ENCODE measurements at places on chromosomes 12 and 14.
A peak's percentile ranks its signal among the peaks of the same experiment; 100 is the strongest.

DNA sequence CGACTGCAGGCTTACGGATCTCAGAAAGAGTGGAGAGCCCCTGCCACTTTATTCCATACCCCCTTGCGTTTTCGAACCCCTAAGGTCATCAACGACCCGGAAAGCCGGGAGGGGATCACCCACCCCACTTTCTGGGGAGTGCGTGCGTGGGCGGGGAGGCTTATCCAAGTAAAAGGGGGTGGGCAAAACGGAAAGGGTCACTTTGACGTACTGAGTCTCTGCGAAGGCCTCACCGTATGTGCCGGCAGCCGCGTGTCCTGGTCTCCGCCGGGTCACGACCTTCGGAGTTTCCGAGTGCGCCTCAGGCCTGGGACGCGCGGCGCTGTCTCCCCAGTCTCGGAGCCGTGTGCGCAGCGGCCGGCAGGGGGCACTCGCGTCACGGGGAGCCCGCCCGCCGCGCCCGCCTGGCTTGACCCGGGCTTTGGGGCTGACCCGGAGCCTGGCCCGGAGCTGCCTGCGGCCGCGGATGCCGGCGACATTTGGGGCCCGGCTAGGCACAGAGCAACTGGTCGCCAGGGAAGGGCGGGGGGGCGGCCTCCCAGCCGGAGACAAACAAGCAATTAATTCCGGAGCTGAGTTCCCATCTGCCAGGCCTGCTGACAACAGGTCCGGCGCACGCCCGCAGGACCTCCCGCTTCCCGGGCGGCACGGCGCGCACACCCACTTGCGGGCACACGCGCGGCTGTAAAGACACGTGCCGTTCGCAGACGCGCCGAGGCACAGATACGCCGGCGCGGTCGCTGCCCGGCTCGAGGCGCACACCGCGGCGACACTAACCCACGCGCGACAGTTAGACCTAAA is 890 bp upstream of the KIF26A start:
- peak; percentile 48 for DNase-seq

- no peak for DNase-seq
These were observed 6.4 kb downstream of the TNS2 start for GRCh38 chr12:53056296-53056695.

- no peak for DNase-seq
These were observed 222.1 kb downstream of the AACS start for GRCh38 chr12:125287155-125287847.

- no peak for DNase-seq
These were observed 13.6 kb upstream of the OR4Q3 start for GRCh38 chr14:19729763-19730162.

- no peak for DNase-seq
These were observed 30.5 kb downstream of the ALX1 start for GRCh38 chr12:85310456-85311076.

DNA sequence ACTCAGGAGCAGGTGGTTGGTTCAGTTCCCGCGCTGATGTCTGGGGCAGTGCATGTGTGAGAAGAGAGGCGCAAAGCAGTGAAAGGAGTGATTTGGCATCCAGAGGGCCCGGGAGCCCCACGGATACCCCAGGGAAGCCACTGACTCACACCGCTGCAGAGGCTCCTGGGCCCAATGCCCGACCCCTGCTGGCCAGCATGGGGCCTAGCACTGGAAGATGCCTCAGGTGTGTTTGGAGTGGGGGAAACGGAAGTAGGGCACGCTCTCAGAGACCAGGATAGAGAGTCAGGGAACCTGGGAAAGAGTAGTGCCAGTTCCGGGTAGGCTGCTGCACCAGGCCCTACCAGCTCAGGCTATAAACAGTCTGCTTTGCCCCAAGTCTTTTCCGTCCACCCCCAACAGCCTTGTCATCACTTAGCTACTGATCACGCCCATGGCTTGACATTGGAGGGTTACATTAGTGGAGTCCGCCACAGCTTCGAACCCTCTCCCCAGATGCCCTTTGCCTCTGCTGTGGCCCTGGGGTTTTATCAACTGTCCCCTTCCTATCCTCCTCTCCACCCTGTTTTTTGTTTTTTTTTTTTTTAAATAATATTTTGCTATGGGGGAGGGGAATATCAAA is 9.5 kb upstream of the CSAD start:
- DNase-seq, result peak; percentile 59

DNA sequence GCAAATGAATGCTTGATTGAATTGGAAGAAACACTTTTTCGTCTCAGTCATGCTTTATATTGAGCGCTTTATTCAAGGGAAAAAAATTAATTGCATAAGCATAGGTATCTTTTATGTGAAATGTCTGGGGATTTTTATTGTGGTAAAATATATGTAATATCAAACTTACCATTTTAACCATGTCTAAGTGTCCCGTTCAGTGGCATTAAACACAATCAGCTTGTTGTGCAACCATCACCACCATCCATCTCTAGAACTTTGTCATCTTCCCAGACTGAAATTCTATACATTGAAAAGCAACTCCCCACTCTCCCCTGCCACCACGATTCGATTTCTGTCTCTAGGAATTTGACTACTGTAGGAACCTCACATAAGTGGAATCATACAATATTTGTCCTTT is 39.8 kb downstream of the PHLDA1 start:
- DNase-seq, result no peak

GRCh38 chr14:106635569-106635968 is 1109.2 kb downstream of the TMEM121 start:
- DNase-seq, result no peak

DNA sequence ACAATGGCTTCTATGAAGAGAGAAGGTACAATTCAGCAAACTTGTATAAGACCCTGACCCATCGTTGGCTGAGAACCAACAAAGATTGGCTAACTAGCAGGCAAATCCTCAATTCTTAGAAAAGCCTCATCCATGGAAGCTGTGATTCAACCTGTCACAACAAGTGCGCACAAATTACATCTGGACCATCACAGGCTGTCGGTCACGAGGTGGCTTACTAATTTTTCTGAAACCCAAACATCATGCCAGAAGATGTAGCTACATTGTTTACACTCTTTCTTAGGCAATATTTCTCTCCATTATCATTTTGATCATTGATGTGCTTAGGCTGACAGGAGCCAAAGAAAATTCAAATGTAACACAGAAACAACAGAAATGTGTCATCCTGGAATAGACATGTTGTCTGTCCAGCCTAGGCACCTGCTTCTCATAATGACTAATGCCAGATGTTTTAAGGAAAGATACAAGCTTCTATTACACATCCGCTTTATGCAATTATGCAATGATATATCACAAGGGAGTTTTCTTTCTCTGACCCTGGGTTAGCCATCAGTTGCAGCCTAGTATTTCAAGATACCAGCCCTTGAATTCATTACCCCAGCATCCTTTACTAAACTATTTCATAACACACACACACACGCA is 92.9 kb upstream of the DIO2 start:
- peak; percentile 54 for DNase-seq

GRCh38 chr12:11777451-11777850 is 128.0 kb downstream of the ETV6 start:
- DNase-seq, result no peak

DNA sequence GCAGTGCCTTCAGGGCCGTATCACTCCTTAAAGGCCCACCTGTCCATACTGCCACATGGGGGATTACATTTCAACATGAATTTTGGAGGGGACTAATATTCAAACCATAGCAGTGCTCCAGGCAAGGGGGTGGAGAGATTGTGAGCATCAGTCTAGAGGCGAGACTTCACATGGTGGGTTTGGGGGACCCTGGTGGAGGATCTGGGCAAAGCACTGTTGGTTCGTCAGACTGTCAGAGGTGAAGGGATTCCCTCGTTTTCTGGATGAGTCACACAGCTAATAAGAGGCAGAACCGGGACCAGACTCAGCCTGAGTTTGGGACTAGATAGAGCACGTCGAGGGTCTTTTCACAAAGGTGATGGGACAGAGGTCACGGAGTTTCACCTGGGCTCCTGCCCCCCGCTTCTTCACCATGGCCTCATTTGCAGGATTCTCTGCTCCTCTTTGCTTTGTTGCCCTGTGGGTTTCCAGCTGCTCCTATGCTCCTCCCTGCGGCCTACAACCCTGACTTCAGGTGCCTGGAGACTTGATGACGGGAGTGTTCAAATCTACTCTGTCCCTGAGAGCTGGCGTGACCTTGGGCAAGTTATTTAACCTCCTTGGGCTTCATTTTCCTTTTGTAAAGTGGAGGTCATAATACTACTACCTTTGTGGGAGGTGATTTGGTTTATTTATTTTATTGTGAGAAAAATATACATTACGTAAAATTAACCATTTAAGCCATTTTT is 41.5 kb downstream of the TEAD4 start:
- DNase-seq, result no peak

DNA sequence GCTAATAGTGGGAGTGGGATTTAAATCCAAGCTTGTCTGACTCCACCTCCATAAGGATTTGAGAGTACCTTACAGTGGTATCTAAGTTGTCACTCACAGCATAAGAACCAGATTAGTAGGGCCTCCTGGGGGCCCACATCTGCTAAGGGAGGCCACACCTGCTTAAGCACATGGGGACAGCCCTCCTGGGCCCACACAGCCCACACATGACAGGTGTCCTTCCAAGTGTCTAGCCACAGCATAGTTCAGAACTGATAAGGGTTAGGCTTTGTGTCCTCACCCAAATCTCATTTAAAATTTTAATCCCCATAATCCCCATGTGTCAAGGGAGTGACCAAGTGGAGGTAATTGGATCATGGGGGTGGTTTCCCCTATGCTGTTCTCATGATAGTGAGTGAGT is 186.0 kb upstream of the HMGA2 start:
- DNase-seq, result no peak

- no peak for DNase-seq
These were observed 85.5 kb upstream of the PTHLH start for GRCh38 chr12:28057856-28058615.

DNA sequence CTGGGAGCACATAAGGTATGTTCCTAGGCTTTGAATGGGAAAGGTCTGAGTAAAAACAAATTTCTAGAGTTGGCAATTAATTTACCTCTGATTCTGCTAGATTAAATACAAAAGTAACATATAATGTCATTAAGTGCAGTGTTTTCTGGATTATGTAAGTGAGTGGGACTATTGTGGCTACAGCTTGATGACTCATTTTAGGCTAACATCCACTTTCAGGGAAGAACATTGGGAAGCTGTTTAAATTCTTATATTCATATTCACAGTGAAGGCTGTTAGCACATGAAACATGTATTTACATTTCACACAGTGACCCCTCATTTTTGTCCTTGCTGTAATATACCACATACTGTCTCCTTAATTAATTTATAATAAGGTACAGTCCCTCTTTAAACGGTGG is 13.2 kb upstream of the BMAL2 start:
- no peak for DNase-seq

DNA sequence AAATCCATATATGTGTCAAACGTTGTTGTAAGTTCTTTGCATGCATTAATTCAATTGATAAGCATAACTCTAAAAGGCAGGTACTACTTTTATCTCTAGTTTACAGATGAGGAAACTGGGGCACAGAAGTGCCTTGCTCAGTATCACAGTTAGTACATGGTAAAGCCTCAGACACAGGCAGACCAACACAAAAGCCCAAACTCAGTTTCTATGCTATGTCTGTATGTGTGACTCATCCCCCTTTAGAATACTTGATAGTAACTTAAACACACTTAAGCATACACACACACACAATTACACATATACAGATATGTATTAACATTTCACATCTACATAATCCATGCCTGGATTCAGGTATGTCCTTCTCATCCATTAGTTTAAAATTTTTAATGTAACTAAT is 88.0 kb downstream of the EPS8 start:
- DNase-seq, result peak; percentile 42

- DNase-seq, result peak; percentile 34
These were observed 43.7 kb downstream of the DUSP16 start for GRCh38 chr12:12518919-12519318.

- DNase-seq, result no peak
These were observed 282.7 kb upstream of the SFSWAP start for GRCh38 chr12:131428091-131428685.

- no peak for DNase-seq
These were observed 168.9 kb upstream of the RASSF8 start for GRCh38 chr12:25789541-25789944.

- DNase-seq, result no peak
These were observed 147.3 kb downstream of the CEP83 start for GRCh38 chr12:94312378-94312777.

DNA sequence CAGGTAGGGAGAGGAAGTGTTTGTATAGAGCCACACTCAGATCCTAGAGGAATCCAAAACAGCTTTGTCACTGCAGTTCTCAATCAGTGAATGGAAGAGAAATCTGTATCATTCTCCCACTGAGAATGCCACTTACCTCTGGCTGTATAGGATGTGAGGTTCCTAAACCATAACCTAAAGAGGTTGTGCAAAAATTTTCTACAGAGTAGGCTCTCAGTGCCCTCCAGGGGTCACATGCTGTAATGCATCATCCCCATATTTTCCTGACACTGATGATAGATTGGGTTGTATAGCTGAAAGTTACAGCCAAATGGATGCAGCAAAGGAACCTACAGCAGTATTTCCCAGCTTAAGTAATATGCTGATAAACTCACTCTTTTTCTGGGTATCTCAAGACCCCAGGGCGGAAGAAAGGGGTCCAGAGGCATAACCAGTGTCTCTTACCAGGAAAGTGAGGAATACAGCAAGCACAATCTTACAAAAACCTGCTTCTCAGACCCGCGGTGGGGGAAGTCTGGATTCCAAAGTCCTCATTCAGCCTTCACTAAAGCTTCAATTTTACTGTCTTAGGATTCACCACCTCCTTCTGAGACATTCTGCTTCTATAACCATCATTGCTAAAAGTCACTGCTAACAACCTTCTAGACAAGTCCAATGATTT is 3.8 kb downstream of the BCDIN3D start:
- peak; percentile 37 for DNase-seq

DNA sequence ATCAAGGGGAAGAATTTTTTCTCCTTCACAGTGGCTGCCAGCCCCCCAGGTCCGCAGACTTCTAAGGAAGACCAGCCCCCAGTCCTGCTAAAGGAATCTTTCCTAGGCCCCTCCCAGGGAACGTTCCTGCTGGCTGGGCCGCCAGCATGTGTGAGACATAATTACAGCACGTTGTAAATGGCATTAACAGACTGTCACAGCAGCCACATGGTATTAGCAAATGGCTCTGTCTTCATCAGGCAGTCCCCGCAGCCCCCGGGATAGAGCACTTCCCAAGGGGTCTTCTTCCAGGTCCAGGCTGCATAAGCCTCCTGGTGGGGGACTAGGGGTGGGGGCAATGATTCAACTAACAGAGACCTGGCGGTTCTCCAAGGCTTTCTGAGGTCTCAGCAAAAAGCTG is 34.9 kb upstream of the FAM222A start:
- DNase-seq, result no peak

GRCh38 chr14:76348898-76349297 is 27.0 kb upstream of the ESRRB start:
- peak; percentile 35 for DNase-seq

DNA sequence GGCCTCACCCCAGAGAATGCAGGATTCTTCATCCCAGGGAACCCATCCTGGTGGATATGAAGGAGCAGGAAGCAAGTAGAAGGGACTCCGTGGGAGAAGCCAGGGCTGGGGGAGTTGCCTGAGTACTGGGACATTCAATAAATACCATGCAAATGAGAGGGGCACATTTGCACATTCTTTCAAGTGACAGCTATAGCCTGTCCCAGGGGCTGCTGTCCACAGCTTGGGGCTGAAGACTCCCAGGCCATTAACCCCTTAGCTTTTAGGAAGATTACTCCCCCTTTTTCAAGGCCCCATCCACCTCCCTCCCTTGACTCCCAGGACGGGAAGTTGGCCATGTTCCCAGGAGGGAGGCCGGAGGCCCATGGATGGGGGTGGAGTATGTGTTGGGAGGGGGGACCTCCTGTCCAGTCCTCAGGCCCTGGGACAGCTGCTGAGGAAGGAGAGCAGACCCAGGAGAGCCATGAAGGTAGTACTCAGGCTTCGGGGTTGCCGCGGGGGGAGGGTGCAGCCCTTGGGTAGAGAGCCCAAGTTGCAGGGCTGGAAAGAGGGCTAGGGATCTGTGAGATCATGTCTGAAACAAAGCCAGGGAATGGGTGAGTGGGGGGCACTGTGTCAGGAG is 974 bp upstream of the TNS2 start:
- DNase-seq, result peak; percentile 84

Data from NCI-H226 (cell line).